ENCODE measurements at places on chromosomes 7 and 10.

DNA sequence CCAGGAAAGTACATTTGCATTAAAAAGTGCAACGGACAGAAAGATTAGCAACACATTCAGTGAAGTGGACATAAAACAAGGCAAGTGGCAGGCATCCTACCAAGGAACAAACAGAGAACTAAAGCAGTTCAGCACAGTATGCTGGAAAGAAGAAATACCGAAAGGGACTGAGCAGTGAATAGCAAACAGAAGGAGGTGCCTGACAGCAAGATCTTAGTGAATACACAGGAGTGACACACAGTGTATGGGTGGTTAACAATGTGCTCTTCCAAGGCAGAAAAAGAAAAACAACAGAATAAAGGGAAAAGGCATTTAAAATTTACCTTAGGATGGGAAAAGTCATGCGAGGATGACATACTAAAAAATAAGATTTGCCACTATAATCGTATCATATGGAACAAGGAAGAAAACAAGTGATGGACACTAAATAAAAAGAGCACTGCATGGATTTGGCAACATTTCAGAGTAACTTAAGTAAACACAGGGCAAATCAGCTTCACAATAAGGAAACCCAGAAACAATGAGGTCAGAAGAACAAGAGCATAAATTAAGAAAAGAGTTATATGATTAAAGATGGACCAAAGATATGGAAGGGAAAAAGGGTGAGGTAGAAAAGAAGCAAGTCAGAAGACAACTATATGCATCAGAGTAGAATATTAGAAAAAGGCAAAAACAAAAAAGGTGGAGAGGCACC, 29.5 kb downstream of the MEST start:
- DNase-seq, result no peak

DNA sequence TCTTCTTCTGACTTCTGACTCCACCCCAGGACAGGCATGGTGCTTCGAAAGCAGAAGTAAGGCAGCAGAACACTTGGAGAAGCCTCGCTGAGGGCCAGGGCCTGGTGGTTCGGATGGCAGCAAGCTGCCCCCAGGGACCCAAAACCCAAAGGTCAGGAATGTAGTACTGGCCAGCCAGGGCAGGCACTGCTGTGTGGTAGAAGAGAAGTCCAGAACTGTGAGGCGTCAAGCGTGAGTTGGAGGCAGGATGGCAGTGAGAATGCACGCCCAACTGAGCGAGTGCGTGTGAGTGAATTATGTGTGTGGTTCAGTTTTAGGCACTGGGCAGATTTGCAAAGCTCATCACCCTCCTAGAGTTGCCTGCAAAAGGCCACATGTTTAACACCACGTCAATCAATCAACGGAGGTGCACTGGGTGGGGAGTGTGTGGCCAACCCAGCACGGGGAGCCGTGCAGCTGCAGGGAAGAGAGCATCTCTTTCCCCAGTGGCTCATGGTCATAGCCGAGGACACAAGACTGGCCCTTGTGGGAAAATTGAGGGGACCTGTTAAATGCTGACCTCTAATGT, 144.3 kb downstream of the KCNMA1 start:
- no peak for DNase-seq

GRCh38 chr7:28666154-28666553, 253.8 kb downstream of the CREB5 start:
- DNase-seq, result no peak

GRCh38 chr7:159328096-159328495, 183.4 kb upstream of the VIPR2 start:
- DNase-seq, result no peak

GRCh38 chr10:49115015-49115795, at the start of gene VSTM4:
Gene VSTM4 (minus strand): TSS chr10:49115522. CDS start chr10:49115485, 37 bp downstream.
- DNase-seq, result no peak

- DNase-seq, result no peak
Observed at GRCh38 chr10:77537071-77537470, 100.5 kb downstream of the KCNMA1 start.

DNA sequence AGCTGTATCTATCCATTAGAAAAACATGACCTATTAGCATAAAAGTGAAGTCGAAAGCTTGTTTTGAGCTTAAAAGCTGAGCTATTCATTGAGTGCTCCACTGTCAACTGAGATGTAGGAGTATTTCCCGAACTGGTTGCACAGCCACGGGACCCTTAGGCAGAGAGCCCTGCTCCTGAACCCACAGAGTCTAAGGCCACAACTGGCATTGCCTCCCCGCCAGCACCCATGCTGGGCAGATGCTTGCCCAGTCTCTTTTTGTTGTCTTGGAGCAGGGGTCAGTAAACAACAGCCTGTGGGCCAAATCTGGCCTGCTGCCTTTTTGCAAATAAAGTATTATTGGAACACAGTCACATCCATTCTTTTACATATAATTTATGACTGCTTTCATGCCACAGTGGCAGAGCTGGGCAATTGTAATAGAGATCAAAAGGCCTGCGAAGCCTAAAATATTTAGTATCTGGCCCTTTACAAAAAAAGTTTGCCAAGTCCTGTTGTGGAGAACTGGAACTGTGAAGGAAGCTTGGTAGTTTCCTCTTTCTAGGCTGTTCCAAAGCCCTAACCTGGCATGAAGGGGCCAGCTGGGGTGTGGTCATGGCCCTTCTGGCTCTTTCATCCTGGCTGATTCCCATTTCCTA, 58.4 kb upstream of the WAPL start:
- DNase-seq, result no peak

DNA sequence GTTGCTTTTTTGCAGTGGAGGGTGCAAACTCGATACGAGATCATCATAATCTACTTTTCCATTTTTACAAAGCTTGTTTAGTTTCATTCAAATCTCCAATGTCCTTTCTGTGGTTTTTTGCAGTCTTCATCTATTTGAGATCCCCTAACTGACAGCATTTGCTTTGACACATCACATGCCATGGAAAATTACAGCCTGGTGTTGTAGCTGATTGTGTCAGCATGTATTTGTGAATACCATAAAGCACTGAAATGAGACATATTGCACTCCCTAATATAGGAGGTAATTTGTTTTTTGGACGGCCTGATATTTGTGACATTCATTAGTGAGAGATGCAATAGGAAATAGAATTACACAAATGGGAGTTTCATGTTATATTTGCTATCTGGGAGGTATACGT, 620.8 kb downstream of the KCNMA1 start:
- DNase-seq, result no peak

DNA sequence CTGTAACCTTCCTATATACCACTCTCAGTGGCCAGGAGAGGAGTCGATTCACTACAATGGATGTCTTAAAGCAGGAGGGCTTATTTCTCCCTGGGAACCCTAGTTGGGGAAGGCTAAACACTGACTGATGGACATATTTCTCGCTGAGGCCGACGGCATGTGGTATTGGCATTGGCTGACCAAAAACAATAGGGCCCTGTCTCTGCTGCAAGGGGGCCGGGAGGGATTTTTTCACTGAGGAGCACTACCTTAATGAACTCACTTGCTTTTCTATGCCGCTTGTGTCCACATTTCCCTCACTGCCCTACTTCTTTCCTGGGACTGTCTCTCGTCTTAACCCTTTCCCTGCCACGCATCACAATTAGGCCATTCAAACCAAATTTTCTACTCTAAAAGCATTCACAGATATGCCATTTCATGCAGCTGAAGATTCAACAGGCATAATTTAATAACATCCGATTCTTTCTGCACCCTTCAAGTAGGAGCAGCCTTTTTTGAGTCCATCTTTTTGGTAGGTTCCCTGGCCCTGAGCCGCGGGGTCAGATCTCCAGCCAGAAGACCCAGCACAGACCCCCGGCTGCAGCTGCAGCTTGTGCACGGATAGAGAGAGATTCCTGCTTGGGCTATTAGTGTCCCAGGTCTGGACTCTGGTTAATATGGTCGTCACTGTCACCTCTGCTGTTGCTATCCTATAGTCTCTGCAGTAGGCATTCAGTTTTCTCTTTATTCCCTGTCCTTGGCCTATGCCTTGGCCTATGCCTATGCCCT, 118.7 kb downstream of the HIPK2 start:
- DNase-seq, result no peak

DNA sequence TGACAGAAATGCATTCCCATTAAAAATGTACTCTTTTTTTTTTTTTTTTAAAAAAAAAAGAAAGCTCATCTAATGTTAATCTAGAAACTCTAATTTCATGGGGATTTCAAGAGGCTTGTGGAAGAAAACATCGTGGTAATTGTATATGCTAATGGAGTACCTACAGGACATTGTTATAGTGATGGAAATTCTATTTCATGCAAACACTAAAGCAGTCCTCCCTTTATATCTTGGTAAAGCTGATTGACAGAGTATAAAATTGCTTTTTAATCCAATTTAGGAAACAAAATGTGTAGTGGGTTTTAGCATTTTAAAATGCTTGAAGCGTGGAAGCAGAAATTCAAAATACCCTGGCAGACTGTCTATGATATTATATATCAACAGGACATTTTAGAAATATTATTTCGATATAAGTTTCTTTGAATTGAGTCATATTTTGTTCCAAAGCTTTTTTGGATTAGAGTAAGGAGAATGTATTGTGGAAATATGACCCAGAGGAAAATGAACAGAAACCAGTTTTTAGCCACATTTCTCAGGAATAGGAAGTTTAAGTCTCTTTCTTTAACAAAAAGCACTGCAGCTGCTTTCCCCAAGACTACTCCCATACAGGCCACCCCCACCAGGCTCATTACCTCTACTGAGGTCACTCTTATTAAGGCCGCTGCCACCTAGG, 121.9 kb downstream of the WNT2 start:
- no peak for DNase-seq

GRCh38 chr7:15248514-15248913, 313.3 kb downstream of the AGMO start:
- no peak for DNase-seq
